ENCODE measurements at places on chromosomes 12 and 14. TPM values are rescaled to one million over a fixed set of nuclear protein-coding genes. Genes with fewer than 3 reads are reported as not detected.
A peak's percentile ranks its signal among the peaks of the same experiment; 100 is the strongest.

DNA sequence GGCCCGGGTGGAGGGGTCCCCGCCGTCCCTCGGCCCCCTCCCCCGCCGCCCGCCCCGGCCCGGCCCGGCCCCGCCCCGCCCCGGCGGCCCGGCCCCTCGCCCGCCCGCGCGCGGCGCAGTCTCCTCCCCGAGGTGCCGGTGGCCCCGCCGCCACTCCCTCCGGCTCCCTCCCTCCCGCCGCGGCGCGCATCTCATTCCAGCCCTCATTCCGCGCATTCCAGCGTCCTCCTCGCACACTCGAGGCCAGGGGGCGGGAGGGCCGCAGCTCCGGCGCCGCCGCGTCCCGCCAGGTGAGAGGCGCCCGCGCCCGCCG lies at the start of gene TEAD4:
TEAD4 (plus strand) TSS at position 206 of the 313 bp plus-strand sequence.
- H3K27me3 ChIP-seq, result peaks cover 60% of the 10 kb centered on the region
- peak within 1 kb of the TSS; percentile 84 for H3K27ac ChIP-seq
- H3K4me3 ChIP-seq, result peak within 1 kb of the TSS; percentile 55
- H3K4me1 ChIP-seq, result peaks cover 45% of the 10 kb centered on the region

KRT4 gene
- 1.4 TPM for polyA plus RNA-seq

KRT77 gene
- polyA plus RNA-seq, result 0.03 TPM

- no peaks in the 10 kb centered on the region for H3K36me3 ChIP-seq
- no peaks in the 10 kb centered on the region for H3K4me1 ChIP-seq
- no peak overlapping the region for H3K27ac ChIP-seq
- H3K4me3 ChIP-seq, result no peak overlapping the region
- no peak for DNase-seq
These were observed 50.0 kb downstream of the SOX5 start for GRCh38 chr12:23899434-23899833.

MYF5 gene
- polyA plus RNA-seq, result not detected

CYP46A1 gene
- polyA plus RNA-seq, result 0.13 TPM

DNA sequence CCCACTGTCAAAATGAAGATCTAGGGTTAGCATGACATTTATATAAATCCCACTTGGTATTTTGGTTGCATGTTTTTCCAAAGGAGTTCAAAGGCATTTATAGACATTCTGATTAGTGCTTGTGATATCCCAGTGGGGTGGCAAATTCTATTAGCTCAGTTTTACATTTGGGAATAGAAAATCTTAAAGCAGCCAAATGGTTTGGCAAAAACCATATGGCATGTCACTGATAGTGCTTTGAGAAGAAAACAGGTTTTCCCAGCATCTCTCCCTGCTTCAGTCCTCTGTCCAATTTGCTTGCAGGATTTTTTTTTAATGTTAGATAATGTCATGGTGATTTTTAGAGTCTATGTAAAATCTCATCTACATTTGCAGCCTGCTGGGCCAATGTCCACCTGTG lies 225.1 kb upstream of the DIO3 start:
- H3K27me3 ChIP-seq, result no peaks in the 10 kb centered on the region
- no peak for DNase-seq
- H3K4me3 ChIP-seq, result no peak overlapping the region
- no peaks in the 10 kb centered on the region for H3K4me1 ChIP-seq

- H3K27ac ChIP-seq, result no peak overlapping the region
- H3K27me3 ChIP-seq, result no peaks in the 10 kb centered on the region
- H3K4me1 ChIP-seq, result no peaks in the 10 kb centered on the region
- no peak overlapping the region for H3K4me3 ChIP-seq
- no peak for DNase-seq
- H3K36me3 ChIP-seq, result no peaks in the 10 kb centered on the region
These were observed 290.3 kb downstream of the PAWR start for GRCh38 chr12:79400481-79400880.
